Activated CD8-positive, alpha-beta memory T cell treated with anti-CD3 and anti-CD28 coated beads, Interleukin-2, amount 50 U/mL, for 4 hours (primary cell): ENCODE measurements at places on chromosomes 7 and 10.

GRCh38 chr7:37371755-37372154 lies 76.9 kb downstream of the ELMO1 start:
- DNase-seq = no peak

DNA sequence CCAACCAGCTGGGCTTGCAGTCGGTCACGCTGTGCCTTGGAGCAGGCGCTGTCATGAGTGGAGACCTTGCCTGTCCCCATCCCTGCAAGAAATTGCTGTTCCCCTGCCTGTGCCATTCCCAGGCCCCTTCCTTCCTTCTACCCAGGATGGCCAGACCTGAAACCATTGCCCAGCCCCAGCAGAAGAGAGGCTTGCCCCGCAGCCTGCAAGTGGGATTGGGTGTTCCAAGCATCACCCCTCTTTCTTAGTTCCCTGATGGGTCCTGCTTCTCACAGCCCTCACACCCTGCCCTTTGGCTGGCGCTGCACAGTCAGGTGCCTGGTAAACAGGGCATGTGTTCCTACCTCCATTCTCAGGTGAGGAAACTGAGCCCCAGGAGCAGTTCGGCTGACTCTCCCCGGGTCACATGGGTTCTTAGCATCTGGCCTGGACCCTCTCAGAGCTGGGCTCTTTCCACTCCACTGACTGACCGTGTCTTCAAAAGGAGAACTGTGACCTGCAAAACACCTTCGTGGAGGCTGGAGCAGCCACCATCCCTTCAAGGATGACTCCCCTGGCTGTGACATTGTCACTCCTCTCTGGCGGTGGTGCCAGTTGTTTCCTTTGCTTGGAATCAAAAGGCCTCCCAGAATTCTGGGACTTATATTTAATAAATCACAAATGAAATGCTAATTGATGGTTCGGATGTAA lies 41.9 kb upstream of the PDCD4 start:
- no peak for DNase-seq

DNA sequence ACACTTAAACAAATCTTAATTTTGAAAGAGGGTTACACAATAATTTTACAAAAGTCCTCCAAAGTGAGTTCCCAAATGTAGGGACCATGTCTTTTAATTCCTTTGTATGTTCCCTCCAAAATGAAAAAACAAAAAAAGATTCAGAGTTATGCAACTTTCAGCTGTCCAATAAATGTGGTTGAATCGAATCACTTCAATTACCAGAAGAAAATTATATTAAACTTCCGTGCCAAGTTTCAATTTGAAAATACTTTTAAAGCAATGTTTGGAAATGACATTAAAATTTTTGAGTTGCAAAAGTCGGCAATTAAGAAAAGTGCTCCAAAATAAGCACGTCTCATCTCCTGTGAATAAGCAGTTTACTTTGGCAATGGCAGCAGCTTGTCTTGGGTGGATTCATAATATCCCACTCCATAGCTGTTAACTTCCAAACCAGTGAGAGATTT lies 60.3 kb upstream of the C1GALT1 start:
- no peak for DNase-seq

DNA sequence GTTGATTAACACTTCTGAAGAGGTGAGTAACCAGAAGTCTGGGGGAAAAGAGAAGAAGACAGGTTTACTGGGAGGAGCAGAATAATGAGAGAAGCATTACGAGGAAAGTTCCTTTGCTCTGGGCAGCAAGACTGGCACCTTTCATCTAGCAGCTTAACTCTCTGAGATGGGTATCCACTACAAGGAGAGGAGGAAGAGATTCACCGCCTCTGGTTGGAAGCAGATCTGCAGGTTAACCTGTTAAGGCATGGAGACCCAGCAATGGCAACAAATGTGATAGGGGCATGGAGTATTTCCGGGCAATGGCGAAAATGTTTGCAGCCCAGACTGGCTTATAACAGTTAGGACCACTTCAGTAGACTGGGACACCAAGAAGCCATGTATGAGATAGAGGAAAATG lies 162.2 kb downstream of the TFEC start:
- DNase-seq = no peak

- DNase-seq = no peak
Observed at GRCh38 chr7:40815512-40815911, 680.7 kb downstream of the SUGCT start.

GRCh38 chr7:5574770-5575269 lies 151.2 kb upstream of the TNRC18 start:
- no peak for DNase-seq

DNA sequence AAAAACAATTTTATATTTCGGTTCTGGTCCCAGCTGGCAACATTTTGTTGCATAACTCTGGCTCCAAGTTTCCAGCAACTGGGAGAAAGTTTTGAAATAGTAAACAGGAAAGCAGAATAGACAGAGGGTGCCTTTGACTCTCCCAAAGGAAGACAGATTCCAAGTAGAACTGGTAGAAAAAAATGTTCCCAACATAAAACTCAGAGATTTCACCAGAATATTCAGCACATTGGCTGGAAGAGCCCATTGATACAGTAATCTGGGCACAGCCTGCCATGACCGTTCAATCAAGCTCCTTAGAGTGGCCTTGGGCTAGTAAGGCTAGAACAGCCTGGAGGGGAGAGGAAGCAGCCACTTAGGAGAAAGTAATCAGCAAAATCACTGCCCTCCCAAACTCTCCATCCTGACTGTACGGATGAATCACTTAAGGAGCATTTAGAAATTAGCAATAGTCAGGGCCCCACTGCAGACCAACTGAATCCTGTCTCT lies 120.4 kb downstream of the CUBN start:
- no peak for DNase-seq

GRCh38 chr7:69732203-69732602 lies 133.9 kb downstream of the AUTS2 start:
- no peak for DNase-seq

GRCh38 chr7:130490888-130491804 lies 739 bp upstream of the MEST start:
- DNase-seq = peak; percentile 47

DNA sequence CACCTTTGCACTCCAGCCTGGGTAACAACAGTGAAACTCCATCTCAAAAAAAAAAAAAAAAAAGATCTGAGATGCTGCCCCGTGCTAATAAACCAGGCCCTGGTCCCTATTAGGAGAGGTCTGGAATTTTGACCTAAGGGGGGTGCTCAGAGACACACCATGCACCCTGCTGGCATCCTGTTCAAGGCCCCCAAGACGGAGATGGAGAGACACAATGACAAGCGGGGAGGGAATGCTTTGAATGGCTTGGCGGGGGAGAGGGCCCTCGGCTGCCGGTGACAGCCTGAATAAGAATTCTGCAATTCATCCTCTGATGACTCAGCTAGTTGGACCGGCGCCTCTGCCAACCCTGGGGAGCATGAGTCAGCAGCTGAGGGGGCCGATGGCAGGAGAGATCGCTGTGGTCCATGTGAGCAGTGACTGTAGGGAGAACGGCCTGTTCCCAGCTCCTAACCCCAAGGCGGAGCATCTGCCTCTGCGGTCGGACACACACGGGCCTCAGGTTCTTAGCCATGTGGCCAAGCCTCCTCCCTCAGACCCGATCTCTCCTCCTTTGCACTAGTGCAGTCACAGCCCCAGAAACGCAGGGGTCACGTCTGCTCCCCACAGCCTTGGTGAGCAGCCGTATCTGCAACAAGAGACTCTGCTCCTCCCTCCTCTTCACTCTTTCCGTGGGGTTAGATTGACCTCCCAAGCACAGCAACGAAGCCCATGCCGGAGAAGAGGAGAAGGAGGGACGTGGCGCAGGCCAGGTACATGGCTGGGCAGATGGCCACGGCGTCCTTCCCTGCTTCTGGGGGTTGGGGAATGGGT lies 14.9 kb downstream of the TRIM56 start:
- DNase-seq = peak; percentile 63

GRCh38 chr10:49441488-49442476 lies 45.9 kb upstream of the DRGX start:
- DNase-seq = no peak

- no peak for DNase-seq
Observed at GRCh38 chr10:1044146-1044545, 4.8 kb downstream of the IDI1 start.
